ENCODE measurements at places on chromosomes 7 and 10.

DNA sequence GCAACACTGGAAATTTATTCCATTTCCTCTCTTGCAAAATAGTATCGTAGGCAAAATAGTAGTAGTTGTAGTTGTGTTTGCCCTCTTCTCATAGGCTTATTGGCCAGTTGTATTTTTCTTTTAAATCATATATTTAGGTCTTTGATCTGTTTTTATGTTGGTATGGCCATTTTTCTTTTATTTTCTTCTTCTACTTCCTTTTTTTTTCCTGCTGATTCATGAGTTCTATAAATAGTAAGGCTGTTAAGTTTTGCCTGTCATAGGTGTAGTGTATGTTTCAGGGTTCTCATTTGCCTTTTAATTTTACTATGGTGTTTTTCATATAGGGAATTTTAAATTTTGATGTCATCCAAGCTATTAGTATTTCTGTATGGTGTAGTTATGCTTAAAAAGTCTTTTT is 25.4 kb upstream of the MRC1 start:
- DNase-seq: no peak

DNA sequence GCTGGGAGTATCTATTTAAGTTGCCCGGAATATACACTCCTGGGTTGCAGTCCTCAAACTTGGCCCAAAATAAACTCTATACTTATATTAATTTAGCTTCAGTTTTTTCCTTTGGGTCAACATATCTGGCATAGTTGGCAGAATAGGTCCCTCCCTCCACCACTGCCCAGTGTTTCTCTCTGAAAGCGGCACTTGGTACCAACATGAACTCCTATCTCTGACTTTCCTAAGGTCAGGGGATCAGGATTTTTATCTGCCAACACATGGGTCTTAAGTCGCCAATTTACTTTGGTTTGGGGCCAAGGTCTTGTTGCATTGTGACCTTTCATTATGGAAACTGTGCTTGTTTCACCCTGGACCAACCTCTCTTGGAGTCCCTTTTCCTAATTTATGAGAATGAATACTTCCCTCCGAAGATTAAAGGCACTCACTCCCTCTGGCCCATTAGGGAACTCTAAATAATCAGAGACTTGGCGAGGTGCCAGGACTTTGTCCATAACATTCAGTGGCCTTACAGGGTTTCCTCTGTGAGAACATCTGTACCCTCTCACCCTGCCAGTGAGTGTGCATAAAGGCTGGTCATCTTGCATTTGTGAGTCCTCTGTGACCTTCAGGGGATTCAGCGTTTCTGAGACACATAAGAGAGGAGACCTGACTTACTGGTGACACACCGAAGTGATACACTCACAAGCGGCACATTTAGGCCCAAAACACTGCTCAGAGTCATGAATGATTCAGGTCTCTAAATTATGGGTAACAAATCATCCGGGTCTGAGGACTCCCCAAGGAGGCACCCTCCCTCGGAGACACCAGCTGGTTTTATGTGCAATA is 19.7 kb upstream of the FKBP9 start:
- no peak for DNase-seq

DNA sequence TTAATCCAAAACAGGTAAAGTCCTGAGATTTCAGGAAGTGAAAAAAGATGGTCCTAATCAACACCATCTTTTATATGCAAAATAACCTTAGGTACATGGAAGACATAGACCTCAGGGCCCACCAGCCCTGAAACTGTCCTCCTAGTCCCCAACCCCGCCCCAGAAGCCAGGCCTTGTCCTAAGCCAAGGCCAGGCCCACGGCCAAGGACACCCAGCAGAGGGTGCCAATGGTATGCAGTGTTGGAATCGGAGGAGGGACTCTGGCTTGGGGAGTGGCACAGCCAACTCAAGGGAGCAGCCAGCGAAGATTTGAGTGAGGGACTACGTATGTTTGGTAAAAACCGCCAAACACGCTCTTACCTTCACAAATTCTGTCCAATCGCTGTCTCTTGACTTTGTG is 96.7 kb downstream of the ZRANB1 start:
- DNase-seq: no peak

GRCh38 chr7:107194052-107194451 is 25.2 kb downstream of the HBP1 start:
- no peak for DNase-seq

GRCh38 chr7:27905951-27906350 is 166.0 kb downstream of the TAX1BP1 start:
- no peak for DNase-seq

GRCh38 chr10:5094265-5095205 is at the start of gene AKR1C3:
AKR1C3 (plus strand) TSS chr10:5094414; CDS start chr10:5094445, 31 bp downstream.
- peak; percentile 54 for DNase-seq

DNA sequence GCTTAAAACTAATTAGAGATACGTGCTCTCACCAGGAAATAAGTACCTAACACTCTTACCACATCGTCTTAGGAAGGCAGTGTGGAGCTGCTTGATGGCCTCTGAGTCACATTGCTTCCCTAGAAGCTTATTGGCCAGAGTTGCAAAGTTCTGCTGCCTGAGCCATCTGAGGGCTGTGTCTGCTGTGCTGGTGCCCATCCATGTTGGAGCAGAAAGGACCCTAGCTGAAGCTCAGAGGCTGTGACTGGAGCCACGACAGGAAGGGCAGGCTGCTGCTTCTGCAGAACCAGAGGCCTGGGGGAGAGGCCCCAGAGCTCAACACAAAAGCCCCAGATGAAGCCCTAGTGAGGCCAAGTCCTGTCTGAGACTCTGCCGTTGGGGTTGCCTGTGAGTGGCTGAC is 64.8 kb upstream of the IGFBP3 start:
- DNase-seq: no peak

DNA sequence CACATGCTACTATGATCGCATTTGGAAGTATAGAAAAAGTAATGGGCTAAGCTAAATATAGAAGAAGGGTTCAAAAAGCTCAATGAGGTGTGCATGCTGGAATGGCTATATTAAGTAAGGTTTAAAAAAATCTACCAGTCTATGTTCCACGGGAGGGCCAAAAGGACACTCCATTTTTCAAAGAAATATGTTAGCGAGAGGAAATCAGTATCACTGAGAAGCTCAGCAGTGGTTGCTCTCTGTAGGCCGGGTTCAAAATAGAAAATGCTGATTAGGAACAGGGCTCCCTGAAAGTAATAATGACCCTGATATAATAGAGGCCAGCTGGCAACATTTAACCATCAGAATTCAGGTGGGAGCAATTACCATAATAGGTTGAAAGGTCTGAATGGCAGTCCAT is 224.5 kb upstream of the SEMA3E start:
- no peak for DNase-seq

DNA sequence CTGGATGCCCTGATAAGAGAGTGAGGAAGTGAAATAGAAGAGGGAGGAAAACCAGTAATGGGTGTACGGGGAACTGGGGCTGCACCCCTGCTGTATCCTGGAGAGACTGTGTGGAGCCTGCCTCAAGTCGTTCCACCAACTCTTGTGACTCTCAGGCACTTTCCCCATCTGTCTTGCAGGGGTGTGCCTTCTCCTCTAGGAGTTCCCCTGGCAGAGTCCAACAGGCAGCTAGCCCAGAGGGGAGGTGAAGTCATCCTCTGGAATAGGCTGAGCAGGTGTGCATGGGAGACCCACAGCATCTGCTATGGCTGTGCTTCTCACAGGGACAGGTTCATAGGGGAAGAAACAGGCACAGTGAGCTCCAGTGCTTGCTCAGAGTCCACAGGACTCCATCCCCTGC is 46.8 kb downstream of the WIPF3 start:
- no peak for DNase-seq
